ENCODE measurements at places on chromosomes 6 and 20.
A peak's percentile ranks its signal among the peaks of the same experiment; 100 is the strongest.

DNA sequence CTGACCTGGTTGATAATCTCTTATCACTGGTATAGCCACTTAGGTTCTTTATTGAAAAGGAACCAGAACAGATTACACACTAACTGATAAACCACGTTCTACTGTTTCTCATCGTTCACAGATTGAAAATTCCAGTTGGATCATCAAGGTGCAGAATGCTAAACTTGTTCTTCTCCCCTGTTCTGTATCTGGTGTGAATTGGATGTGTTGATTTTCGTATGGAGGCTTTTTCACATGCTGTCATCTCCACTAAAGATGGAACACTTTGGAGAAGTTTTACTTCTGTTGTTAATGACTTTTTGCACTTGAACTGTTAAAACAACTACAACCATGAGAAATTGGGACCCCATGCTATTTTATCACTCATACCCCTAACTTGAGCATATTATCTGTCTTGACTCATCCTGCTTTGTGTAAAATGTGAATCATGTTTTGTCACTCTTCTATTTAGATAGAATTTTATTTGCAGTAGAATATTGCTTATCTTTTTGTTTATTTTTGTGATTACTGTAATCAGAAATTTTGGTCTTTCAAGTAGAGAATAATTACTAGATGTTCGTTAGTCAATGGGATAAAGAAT, 17.5 kb downstream of the VAPB start:
- DNase-seq: no peak

GRCh38 chr20:1305712-1306111, 23.2 kb downstream of the SDCBP2 start:
- no peak for DNase-seq

DNA sequence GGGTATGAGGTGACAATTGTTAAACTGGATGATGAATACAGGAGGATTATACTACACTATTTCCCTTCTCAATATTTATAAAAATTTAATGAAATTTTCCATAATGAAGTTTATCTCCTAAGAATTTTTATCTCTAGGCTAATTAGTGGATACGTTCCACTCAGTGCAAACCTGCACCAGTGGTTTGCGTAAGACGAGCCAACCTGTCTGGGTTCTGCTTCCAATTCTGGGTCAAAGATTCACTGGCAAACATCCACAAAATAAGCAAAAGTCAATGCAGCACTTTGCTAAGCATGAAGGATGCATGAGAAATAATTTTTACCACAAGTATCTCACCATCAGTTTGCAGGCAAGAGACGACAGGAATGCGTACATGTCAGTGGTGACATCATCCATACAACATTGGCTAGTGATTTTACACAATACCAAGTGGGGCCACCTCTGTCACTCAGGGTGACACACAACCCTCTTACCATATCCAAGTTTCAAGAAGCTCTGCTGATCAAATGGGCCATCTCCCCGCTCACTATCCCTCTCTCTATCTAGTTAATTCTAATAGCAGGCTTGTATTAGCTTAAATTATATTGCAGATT, 51.7 kb downstream of the FAM50B start:
- no peak for DNase-seq

DNA sequence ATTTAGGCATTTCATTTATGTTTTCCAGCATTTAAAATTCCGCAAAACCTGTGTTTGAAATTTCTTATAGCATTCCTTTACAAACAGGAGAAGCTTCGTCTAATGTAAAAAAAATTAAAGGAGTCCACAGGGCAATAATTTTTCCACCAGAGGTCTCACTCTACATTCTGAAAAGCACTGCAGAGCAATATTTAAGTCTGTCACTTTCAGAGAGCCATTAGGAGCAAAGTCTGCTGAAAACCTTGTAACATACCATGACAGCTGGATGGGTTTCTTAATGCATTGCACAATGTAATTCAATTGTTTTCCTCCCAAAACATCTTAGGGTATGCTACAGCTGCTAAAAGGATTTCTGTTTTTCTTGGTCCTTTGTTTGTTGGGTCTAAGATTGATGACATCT, 18.0 kb downstream of the BAG2 start:
- DNase-seq: no peak

DNA sequence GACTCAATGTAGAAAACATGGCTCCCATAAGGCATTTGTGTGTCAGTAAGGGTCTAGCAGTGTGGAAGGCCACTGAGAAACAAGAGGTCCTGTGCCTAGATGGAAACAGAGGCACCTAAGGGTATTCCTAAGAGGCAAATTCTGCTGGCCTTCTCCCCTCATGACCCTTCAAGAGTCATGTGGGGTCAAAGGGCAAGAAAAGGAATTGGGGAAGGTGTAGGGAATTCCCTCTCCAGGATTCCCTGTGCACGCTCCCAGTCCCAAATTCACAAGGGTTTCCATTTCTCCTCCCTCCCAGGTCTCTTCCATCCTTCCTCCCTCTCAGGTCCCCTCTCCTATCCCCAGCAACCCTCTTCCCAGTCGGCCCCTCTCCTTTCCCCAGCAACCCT, 568 bp downstream of the AGPAT1 start:
- DNase-seq: no peak

DNA sequence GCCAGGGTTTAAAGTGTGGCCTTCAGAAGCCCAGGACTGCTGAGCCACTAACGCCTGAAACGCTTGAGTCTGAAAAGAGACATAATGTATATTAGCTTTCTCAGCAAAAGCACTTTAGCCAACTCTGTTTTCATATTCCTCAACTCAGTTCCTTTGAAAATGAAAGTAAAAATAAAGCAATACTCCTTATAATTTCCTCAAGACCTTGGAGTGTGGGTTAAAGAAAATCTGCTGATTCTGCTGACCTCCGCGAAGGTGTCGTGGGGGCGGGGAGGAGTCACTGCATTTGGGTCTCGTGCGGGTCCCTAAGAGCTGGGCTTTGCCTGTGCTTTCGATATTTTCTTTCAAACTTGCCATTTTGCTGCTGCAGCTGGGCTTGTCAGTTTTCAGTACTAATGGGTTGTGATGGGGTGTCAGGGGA, 142.2 kb upstream of the ARID1B start:
- DNase-seq: no peak

- peak; percentile 40 for DNase-seq
Observed at GRCh38 chr6:8506126-8506525, 70.8 kb upstream of the SLC35B3 start.

DNA sequence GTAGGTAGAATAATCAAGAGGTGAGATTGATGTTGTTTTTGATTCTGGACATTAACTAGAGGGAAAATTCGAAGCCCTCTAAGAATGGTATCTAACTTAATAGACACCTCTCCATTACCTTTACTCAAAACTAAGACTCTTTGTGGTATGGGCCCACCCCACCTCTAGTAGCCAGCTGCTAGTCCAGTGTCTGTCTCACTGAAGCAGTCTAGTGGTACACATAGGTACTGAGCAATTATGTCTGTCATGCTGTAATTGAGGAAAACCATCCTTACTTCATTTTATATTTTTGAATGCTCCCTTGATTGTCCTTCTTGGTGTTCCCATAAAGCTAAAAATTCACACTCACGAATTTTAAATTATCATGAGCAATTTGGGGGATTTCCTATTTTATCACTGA, 290.7 kb downstream of the ARHGAP18 start:
- DNase-seq: no peak

- no peak for DNase-seq
Observed at GRCh38 chr6:6683969-6684833, 95.7 kb downstream of the LY86 start.

- no peak for DNase-seq
Observed at GRCh38 chr20:61771805-61772350, 293.8 kb downstream of the TAF4 start.

DNA sequence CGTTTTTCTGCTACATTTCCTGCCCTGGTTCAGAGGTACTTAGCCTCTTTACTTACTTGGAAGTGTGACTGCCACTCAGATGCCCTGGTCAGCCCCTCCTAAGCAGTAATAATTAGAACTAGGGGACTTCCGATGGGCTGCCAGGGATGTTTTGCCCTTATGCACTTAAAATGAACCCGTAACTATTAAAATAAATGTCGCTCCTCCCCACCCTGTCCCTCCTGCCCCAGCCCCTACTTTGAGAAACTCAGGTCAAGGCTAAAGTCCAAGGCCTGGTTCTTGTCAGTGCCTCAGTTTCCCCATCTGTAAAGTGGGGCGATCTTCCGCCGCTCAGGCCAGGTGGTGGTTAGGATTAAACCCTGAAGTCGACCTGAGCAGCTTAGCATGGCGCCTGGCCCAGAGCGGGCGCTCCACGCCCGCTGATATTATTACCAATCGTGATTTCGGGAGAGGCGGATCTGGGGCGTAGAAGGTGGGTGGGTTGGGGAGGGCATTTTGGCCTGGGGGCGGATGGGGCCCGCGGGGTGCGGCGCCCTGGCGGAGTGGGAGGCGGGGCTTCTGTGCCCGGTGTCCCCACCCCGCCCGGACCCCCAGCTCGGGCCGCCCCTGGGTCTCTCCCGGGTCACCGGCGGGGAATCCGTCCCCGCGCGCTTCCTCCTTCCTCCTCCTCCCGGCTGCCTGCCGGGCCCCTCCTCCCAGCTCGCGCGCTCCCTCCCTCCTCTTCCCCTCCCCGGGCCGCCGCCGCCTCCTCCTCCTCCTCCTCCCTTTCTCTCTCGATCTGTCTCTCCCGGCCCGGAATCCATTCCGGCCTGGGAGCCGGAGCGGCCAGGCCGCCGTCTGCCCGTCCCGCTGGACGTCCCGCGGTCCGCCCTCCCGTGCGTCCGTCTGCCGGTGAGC, at the start of gene SRC:
TSS of gene SRC (plus strand) at position 802 of the 897 bp plus-strand sequence. CDS start 38,014 bp downstream, outside the sequence.
- DNase-seq: no peak

GRCh38 chr6:22521035-22521434, 48.3 kb upstream of the HDGFL1 start:
- DNase-seq: no peak

DNA sequence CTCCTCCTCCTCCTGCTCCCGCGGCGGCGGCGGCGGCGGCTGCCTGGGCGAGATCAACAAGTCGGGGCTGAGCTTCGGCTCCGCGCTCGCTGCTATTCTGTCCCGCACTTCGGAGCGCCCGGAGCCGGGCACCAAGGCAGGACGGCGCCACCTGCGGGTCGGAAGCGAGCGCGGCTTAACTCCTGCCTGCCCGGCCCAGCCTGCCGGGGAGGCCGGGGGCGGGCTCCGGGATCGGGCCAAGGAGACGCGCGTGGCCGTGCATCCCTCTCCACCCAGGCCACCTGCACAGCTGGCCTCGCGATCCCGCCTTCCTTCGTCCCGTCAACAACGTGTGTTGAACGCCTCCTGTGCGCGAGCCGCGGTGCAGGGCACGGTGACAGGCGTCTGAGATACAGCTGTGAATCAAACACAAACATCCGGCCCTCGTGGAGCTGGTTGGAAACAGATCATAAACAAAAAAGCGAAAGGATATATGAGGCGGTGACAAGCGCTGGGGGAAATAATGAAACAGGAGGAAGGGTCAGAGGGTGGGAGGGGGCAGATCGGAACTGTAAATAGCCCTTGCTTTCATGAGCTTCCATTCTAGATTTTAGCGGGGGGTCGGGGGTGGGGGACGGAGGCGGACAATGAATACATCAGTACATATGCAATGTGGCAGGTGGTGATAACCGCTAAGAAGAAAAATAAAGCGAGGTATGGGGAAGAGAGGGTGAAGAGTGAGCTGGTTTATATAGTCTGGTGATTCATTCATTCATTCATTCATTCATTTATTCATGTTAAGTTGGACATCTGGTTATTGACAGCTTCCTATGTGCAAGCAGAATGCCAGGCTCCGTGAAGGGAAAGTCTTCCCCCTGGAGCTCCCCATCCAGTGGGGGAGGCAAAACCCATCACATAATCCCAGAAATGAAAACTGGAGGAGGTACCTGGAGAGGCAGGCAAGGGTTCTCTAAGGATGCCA, 2.0 kb upstream of the KCNB1 start:
- peak; percentile 38 for DNase-seq

DNA sequence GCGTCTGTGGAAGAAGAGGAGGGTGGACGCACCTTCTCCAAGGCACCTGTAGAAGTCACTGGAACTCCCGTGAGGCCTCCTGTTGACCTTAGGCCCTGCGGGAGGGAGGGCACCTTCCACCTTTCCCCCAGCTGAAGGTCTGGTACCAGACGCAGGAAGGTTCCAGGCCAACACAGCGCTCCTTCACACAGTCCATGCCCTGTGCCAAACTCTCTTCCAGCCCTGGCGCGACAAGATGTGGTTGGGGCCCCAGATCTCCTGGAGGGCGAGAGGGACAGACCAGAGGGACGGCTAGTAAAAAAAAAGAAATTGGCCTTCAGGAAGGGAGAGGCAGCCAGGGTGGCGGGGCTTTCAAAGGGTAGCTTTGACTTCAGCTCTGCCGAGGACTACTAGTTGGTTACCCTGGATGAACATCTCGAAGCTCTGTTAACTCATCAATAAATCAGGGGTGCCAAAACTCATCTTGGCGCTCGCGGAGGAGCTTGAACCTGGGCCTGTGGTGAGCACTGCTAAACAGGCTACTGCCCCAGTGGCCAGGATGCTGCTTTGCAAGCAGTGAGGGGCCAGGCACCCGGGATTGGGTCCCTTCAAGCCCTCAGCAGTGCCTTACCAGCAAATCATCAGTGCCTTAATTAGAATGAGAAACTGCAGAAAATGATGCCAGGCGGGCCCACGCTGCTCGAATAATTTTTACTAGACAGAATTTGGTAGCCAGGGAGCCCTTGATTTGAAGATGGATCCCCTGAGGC, 14.9 kb downstream of the AARS2 start:
- DNase-seq: no peak

DNA sequence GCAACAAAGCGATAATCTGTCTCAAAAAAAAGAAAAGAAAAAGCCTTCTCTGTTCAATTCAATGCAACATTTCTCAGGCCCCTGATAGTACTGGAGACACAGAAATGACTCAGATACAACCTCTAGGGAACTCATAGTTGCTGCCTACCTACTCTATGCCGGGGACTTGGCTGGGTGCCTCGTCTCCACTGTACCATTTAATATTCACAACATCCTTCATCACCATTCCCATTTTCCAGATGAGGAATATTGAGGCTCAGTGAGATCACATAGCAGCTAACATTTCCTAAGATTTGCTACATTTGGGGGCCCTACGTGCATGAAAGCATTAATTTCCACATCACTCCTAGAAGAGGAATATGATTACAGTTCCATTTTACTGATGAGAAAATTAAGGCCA, 7.5 kb downstream of the NOL4L start:
- DNase-seq: no peak

- DNase-seq: no peak
Observed at GRCh38 chr20:12947691-12948090, 61.1 kb upstream of the SPTLC3 start.

GRCh38 chr20:59932616-59933295, 681 bp downstream of the SYCP2 start:
- DNase-seq: no peak

GRCh38 chr20:33231237-33231636, 4.6 kb upstream of the BPIFA1 start:
- no peak for DNase-seq

- no peak for DNase-seq
Observed at GRCh38 chr6:69305456-69305855, 491.4 kb downstream of the LMBRD1 start.

DNA sequence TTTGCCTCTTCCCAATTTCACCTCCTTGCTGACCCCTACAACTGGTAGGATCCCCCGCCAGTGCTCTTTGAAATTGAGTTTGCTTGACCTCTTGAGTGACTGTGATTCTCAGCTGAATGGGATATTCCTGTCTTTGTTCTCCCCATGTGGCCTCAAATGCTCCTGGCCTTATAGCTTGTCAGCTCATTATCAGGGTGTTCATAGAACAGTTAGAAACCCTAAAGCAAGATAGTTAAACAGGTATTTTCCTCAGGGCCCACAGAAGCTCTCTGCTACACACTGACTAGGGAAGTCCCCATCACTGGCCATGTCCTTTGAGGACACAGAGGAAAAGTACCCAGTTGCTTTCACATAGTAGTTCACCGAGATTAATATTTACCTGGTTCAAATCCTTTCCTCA, 211.5 kb upstream of the DTNBP1 start:
- DNase-seq: no peak
